ENCODE measurements at places on chromosomes 11 and 22.
A peak's percentile ranks its signal among the peaks of the same experiment; 100 is the strongest.

DNA sequence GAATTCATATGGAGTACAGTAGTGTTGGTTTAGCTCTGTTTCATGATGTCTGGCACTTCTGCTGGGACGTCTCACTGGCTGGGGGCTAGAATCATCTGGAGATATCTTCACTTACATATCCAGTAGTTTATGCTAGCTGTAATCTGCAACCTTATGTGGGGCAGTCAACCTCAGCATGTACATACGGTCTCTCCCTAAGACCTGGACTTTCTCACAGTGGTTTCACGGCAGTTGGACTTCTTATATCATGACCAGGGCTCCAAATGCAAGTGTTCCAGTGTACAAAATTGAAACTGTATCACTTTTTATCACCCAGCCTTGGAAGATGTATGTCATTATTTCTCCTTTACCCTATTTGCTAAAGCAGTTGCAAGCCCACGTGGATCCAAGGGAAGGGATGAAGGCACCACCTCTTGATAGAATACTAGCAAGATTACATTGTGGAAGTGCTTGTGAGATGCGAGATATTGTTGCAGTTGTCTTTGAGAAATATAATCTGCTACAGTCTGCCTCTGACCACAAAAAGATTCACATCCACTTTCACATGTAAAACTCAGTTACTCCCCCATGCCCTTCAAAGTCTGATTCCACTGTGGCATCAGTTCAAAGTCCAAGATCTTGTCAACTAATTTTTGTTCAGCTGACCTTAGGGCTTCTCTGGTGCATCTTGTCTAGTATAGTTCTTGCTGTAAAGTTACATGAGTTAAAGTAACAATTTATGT lies 316.6 kb upstream of the NCAM1 start:
- no peak for DNase-seq

DNA sequence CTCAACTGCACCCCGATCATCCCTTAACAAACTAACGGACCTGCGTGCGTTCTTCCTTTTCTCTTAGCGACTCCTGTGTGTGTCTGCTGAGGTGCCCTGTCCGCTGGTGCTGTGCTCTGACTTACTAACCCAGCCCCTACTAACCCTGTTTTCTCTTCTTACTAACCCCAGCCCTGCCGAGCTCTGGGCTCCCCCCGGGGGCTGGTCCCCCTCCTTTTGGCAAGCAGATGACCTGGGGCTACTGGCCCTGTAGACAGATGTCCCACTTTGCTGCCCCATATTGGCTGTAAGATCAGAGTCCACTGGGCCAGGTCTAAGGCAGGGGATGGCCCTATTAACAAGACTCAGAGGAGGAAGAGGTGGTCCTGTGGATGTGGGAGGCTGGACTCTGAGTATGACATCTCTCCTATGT lies 14.7 kb downstream of the MIAT start:
- DNase-seq: peak; percentile 11

DNA sequence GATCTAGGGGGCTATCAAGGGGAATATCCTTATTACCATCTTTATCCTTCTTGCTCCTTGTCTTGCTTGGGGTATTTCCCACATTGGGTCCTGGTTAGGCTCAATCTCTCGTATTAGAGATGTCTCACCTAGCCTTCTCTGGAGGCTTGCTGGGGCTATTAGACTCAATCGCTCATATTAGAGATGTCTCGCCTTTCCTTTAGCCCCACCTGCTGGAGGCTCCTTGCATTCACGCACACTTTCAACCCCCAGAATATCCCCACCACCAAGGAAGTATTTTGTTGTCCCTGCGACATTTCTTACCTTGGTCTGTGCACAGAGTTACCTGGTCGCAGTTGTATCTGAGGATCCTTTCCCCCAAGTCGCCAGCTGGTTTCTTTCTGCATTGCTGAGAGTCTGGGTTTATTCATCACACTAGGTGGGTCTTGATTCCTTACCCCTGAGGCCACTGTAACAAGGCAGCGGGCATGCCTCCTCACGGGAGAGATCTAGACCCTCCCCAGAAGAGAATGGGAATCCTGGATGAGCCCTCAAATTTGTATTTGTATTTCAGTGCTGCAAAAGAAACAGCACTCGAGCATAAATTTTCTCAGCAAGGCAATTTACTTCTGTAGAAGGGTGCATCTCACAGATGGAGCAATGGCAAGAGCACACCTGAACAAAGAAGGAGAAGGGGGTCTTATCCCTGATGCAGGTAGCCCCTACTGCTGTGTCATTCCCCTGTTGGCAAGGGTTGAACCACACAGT lies 15.9 kb upstream of the HYLS1 start:
- no peak for DNase-seq

GRCh38 chr11:47469361-47470179 lies 20.6 kb upstream of the RAPSN start:
- no peak for DNase-seq

DNA sequence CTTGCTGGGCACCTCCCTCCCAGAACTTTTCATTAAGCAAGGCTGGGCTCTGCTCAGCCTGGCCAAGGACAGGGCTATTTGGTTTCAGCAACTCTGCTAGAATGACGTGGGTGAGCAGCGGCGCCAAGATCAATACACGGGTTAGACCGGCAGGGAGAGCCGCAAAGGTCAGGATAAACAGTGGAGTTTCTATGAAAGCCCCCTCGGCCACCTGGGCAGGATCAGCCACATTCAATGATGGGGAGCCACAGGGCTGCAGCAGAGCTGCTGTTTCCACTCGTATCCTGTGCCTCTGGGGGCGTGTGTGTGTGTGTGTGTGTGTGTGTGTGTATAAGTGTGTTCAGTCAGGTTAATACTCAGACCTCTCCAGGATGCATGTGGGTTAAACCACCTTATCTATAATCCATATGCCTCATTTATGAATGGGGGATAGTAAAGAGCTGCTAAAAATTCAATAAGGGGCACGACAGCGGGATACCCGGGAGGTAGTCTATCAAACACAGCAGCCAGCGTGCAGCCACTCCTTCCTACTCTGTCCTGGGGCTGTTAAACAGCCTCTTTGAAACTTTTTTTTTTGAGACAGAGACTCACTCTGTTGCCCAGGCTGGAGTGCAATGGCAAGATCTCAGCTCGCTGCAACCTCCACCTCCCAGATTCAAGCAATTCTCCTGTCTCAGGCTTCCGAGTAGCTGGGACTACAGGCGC lies 34.8 kb downstream of the MYH9 start:
- no peak for DNase-seq

GRCh38 chr22:38966942-38967341 lies 9.5 kb downstream of the APOBEC3A start:
- no peak for DNase-seq

DNA sequence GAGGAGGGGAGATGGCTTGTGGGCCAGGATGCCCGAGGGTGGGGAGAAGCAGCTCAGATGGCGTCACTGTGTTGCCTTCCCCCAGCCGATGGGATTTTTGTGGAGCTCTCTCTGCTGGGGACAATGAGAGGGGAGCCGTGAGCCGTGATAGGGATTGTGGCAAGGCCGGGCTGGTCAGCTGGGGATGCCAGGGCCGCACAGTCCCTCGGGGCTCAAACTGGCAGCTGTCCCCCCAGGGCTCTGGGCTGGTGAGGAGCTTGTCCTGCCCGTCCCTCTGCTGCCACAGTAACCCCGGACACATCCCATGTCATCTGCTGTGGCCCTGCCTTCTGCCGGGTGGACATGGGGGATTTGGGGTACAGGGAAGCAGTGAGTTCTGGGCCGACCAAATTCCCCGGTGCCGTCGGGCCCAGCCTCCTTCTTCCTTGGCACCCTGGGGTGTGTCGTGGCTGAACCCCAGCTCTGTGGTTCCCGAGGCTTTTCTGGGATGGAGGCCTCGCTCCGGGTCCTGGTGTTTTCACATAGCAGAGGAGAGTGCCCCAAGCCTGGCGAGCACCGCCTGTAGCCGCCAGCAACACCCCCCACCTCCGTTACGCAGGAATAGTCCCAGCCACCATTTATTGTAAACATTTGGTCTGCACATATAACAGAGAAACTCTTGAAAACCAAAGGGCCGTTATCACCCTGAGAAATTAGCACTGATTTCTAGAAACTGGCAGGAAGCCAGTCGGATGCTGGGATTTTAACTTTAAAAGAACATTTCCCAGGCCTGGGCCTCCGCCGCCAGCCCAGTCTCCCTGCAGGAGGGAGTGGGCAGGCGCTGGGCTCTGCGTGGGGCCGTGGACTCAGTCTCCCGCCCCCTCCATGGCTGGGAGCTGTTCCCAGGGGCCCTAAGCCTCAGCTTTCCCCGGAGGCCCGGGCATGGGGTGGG lies 9.9 kb downstream of the BRSK2 start:
- DNase-seq: no peak

GRCh38 chr22:39308614-39309363 lies 10.6 kb downstream of the RPL3 start:
- no peak for DNase-seq

GRCh38 chr11:24697522-24698111 lies 200.8 kb downstream of the LUZP2 start:
- DNase-seq: no peak

DNA sequence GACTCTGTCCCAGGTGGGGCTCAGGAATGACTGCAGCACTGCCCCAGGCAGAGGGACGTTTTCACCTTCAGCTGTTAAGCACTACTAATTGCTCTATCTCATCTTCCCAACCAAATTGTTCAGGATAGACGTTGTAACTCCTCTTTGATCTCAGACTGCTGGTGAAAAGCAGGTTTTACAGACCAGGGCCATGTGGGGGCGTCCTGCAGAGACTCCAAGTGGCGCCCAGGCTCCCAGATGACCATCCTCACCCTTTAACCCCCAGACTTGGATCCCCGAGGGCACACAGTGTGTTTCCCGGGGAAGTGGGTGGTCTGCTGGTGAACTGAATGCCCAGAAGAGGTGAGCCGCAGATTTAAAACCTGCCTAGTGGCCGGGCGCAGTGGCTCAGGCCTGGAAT lies 23.9 kb downstream of the FADD start:
- DNase-seq: no peak

GRCh38 chr11:112050721-112051120 lies 23.1 kb downstream of the PIH1D2 start:
- DNase-seq: no peak

GRCh38 chr11:123611698-123612097 lies 42.7 kb downstream of the SCN3B start:
- DNase-seq: no peak

DNA sequence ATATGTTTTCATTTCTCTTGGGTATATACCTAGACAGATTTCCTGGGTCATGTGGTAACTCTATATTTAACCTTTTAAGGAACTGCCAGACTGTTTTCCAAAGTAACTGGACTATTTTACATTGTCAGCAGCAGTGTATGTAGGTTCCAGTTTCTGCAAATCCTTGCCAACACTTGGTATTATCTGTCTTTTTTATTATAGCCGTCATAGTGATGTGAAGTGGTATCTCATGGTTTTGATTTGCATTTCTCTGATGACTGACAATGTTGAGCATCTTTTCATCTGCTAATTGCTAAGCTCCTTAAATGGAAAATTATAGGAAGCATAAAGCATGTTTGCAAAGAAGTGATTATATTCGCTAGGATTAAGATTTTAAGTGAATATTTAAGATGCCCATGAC lies 13.9 kb downstream of the NNMT start:
- DNase-seq: no peak

- no peak for DNase-seq
Measured at GRCh38 chr11:44083433-44083832, 12.0 kb upstream of the EXT2 start.

DNA sequence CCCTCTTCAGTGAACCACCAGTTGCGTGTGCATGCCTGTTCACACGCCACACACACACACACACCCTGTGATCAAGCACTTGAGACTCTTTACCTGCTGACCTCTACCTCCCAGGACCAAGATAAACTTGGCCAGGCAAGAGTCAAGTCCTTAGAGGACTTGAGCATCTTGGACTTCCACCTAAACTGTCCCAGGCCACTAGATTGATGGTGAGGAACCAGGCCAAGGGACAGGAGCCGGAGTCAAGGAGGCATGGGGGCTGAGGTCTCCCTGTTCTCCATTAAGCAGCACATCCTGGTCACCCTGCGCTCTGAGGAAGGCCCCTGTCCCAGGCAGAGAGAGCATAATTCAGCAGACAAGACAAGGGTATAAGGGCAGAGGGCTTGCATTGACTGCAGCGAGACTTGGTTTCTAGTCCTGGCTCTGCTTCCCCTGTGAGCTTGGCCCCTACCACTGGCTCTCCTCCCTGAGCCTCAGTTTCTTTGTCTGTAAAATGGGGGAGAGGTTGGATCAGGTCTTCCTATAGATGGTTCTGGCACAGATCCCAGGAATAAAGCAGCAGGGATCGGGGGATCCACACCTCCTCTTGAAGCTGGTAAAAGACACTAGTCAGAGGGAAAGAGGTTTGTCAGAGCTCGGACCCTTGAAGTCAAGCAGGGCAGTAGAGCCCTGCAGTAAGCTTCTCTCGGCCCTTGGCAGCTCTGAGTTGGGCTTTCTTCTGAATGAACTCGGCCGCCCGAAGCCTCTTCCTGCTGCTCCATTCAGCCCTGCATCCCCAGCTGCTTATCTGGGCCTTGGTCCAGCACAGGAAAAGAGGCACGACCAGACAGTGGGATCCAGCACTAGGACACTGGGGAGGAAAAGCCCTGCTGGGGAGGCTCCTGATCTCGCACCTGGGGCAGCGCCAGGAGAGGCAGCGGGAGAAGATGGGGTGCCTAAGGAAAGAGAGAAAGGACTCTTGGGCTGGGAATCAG lies 2.0 kb downstream of the CREB3L1 start:
- DNase-seq: no peak

DNA sequence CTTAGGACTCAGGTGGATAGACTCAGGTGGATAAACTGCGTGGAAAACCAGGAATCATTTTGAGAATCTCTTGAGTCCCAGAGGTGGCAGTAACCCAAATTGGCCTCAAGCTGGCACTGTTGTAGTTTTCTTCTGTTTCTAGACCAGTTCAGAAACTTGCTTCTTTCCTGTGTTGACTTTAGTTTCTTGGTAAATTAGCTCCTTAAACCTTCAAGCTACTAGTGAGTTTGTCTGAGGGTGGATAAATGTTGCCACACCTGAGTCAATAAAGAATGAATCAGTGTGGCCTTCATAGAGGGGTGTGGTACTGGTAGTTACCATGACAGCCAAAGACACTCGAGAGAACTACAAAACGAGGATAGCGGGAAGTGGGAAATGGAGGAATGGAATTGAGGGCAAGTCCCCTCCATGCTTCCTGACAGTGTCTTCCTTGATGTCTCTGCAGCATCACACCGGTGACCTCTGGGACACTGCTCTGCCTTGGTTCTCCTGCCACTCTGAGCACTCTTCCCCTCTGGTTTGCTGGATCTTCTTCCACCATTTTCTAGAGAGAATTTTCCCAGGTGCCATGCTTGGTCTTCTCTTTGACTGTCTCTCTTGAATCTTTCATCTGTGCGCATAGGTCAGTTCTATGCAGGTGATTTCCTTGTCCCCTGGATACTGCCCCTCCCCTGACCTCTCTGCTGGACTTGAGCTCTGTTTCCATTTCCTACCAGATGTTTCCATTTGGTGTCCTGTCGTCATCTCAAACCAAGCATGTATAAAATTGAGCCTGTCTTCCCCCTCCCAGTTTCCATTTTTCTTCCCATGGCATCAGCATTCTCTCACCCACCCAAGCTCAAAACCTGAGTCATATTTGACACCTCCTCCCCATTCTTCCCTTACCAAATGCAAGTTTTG lies 7.2 kb downstream of the POLD4 start:
- DNase-seq: no peak

Measured in activated CD8-positive, alpha-beta memory T cell treated with anti-CD3 and anti-CD28 coated beads for 1 hour (primary cell).